Right ventricle myocardium superior (tissue), 1 donor: ENCODE measurements at places on chromosomes 5 and 9. TPM values are rescaled to one million over a fixed set of nuclear protein-coding genes. Genes with fewer than 3 reads are reported as not detected.

PPP2R2B gene
- total RNA-seq = 0.19 TPM

ESM1 gene
- total RNA-seq = not detected

SLC1A1 gene
- total RNA-seq = 2.5 TPM

GPR150 gene
- not detected for total RNA-seq

PCDHA10 gene
- 0.05 TPM for total RNA-seq

PCDHGC4 gene
- 3.0 TPM for total RNA-seq

PRSS3 gene
- not detected for total RNA-seq

BTNL9 gene
- total RNA-seq = 38.9 TPM

GARIN3 gene
- not detected for total RNA-seq

DBH gene
- total RNA-seq = not detected

ADGRV1 gene
- total RNA-seq = not detected

PROP1 gene
- not detected for total RNA-seq
